Activated CD4-positive, alpha-beta T cell treated with anti-CD3 and anti-CD28 coated beads for 36 hours (primary cell): ENCODE measurements at places on chromosomes 11 and 22.

DNA sequence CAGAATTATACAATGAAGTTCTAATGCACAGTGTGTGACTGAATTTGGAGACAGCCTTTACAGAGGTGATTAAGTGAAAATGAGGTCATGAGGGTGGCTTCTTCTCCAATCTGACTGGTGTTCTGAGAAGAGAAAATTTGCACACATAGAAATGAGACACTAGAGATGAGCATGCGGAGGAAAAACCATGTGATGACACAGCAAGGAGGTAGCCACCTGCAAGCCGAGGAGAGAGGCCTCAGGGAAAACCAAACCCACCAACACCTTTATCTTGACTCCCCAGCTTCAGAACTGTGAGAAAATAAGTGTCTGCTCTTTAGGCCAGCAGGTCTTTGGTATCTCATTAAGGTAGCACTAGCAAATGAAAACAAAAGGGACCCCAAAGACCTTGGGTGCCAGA lies 93.2 kb downstream of the GGTLC2 start:
- H3K4me1 ChIP-seq: peaks cover 2% of the 10 kb centered on the region
- H3K36me3 ChIP-seq: no peaks in the 10 kb centered on the region
- DNase-seq: no peak
- H3K4me3 ChIP-seq: no peak overlapping the region

- H3K27me3 ChIP-seq: no peaks in the 10 kb centered on the region
- H3K36me3 ChIP-seq: no peaks in the 10 kb centered on the region
- H3K27ac ChIP-seq: no peak overlapping the region
- H3K4me1 ChIP-seq: no peaks in the 10 kb centered on the region
Observed at GRCh38 chr11:92440701-92441442, 216.3 kb downstream of the FAT3 start.

- H3K27ac ChIP-seq: no peak overlapping the region
- no peak for DNase-seq
- no peak overlapping the region for H3K4me3 ChIP-seq
- peaks cover 11% of the 10 kb centered on the region for H3K27me3 ChIP-seq
- no peaks in the 10 kb centered on the region for H3K36me3 ChIP-seq
- H3K4me1 ChIP-seq: no peaks in the 10 kb centered on the region
Observed at GRCh38 chr11:83523676-83524075, 237.5 kb upstream of the CCDC90B start.

- no peaks in the 10 kb centered on the region for H3K36me3 ChIP-seq
- no peak overlapping the region for H3K4me3 ChIP-seq
- DNase-seq: no peak
- H3K4me1 ChIP-seq: peaks cover 25% of the 10 kb centered on the region
- H3K27me3 ChIP-seq: peaks cover 6% of the 10 kb centered on the region
- no peak overlapping the region for H3K27ac ChIP-seq
Observed at GRCh38 chr22:42286205-42286604, 15.8 kb upstream of the TCF20 start.

- no peaks in the 10 kb centered on the region for H3K36me3 ChIP-seq
- no peak for DNase-seq
- no peak overlapping the region for H3K27ac ChIP-seq
- no peaks in the 10 kb centered on the region for H3K27me3 ChIP-seq
Observed at GRCh38 chr11:123231777-123232176, 36.7 kb upstream of the CLMP start.

- H3K27ac ChIP-seq: no peak overlapping the region
- H3K27me3 ChIP-seq: no peaks in the 10 kb centered on the region
- DNase-seq: no peak
- no peaks in the 10 kb centered on the region for H3K4me1 ChIP-seq
- H3K4me3 ChIP-seq: no peak overlapping the region
Observed at GRCh38 chr22:32992821-32993220, 65.4 kb downstream of the SYN3 start.
